ENCODE measurements at places on chromosomes 5 and 9.

DNA sequence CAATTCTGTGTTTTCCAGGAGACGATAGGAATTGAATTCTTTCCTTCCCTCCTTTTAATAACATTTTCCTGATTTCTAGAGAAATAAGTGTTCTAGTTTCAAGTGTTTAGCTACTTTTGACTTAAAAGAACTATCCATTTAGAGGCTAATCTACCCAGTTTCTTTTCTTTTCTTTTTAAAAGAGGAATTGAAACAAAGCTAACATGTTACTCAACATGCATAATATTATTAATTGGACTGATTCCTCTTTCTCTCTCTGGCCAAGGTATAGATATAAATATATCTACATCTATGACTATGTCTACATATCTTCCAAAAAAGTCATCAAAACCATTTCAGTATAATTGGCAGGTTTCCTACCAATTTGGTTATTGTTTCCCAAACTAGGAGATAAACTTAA is 309.8 kb downstream of the TRPM3 start:
- DNase-seq = no peak

- DNase-seq = no peak
Observed at GRCh38 chr9:88784960-88785359, 206.3 kb upstream of the S1PR3 start.

DNA sequence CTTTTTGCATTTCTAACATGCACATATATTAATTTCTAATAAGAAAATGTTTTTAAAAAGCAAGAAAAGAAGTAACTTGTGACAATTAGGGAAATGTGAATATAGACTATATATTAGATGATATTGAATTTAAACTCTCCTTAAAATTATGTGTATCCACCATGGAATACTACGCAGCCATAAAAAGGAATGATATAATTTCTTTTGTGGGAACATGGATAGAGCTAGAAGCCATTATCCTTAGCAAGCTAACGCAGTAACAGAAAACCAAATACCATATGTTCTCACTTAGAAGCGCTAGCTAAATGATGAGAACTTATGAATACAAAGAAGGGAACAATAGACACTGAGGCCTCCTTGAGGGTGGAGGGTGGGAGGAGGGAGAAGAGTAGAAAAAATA is 23.8 kb upstream of the AP3B1 start:
- DNase-seq = no peak

DNA sequence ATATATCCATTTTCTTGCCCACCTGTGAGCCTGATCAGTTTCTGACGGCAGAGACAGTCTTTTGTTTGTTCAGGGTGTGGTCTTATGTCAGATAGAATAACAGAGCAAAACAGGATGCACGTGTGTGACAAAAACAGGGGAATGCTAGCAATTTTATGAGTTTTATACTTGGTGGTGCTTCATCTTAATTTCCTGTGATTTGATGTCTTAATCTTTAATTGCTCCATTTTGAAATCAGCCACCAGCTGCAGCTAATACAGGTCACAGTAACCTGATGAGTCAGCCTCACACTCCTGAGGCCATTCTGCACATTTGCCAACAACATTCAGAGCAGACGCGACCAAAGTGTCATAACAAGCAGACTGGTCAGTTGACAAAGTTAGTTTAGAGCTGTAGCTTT is 42.3 kb upstream of the JMY start:
- DNase-seq = no peak

- no peak for DNase-seq
Observed at GRCh38 chr5:96903300-96903699, 27.0 kb downstream of the ERAP2 start.

GRCh38 chr9:17906841-17907778 is 328.2 kb downstream of the SH3GL2 start:
- peak; percentile 68 for DNase-seq

DNA sequence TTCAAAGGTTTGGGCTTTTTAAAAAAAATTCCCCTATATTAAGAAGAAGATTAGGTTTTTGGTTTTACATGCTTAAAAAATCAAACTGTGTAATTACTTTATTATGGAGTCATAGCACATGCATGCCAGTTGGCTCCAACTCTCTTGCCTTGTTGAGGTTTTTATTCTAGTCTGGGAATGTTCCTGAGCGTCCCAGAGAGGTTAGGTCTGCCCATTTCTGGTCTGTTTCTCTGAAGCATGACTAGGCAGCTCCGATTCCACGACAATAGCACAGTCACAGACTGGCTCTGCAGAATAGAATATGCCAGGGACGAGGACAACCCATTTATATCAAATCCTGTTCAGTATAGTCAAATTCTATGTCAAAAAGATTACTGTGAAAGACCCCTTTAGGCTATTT is 217.0 kb downstream of the PCSK5 start:
- no peak for DNase-seq

DNA sequence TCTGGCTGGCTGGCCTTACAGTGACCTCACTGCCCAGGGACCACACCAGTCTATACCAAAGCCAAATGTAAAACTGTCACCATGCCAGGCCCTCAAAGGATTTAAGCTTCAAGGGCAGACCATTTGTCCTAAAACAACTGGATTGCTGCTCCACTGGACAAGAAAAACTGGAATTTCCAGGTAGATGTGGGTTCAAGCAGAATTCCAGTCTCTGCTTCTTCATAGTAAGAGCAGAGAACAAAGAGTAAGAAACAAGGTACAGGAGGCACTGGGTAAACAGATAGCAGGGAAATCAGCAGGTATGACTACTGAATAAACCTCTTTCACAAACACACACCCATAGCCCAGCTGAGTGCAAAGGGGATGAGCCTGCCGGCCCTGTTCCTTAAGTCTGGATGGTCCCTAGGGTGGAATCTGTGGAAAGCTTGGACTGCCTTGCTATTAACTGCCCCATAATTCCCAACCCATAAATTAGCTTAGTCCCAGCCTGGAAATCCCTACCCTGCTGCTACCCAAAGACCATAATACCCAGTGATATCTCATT is 5.5 kb downstream of the B4GALT1 start:
- no peak for DNase-seq

GRCh38 chr9:136995362-136995761 is 1.0 kb downstream of the CLIC3 start:
- DNase-seq = no peak

GRCh38 chr9:76453785-76454184 is 5.2 kb upstream of the GCNT1 start:
- DNase-seq = no peak

- no peak for DNase-seq
Observed at GRCh38 chr9:109274884-109275730, 45.8 kb downstream of the EPB41L4B start.

DNA sequence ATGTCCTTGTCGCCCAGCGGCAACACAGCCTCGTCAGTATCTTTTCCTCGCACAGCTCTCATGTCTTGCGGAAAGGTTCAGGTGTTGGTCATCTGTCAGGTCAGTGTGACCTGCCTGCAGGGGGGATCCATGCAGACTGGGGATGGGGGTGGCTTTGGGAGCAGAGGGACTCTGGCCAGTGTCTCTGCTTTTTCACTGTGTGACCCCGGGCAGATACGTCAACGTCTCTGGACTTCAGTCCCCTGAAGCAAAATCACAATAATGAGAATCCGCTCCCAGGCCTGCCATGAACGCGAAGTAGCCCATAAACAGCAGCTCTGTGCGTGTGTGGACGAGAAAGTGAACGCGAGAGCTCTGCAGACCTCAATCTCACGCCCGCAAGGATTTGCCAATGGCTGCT is 75.7 kb upstream of the FCN1 start:
- DNase-seq = no peak

GRCh38 chr9:108994695-108995094 is 18.6 kb downstream of the CTNNAL1 start:
- no peak for DNase-seq

DNA sequence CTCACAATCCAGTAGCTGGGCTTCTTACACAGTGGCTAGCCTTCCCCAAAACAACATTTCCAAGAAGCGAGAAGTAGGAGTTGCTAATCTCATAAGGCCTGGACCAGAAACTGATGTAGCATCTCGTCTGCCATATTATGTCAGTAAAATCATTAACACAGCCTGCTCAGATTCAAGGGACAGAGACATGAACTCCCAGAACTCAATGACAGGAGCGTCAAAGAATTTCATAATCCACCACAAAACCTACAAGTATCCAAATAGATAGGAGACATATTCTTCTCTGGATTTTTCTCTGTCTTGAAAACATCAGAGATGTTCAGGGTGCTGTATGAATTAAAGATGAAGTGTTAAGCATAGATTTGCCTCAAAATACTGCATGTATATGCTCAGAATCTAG is 457.6 kb upstream of the ACTBL2 start:
- no peak for DNase-seq

DNA sequence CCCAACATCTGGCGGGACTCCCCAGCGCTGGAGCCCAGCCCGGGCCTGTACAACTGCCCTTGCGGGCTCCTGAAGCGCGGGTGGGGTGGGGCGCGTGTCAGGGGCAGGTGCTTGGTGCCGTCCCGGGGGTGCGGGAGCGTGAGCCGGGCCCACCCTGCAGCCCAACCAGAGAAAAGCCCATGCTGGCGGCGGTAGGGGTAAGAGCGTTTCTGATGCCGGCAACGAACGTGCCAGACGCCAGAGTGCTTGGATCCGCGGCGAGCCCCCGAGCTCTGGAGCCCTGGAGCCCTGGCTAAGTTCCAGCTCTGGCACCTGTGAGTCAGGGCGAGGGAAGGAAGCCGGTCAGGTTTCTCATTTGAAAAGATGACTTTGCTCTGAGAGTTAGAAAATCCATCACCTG is 58.0 kb downstream of the ZNF510 start:
- no peak for DNase-seq

DNA sequence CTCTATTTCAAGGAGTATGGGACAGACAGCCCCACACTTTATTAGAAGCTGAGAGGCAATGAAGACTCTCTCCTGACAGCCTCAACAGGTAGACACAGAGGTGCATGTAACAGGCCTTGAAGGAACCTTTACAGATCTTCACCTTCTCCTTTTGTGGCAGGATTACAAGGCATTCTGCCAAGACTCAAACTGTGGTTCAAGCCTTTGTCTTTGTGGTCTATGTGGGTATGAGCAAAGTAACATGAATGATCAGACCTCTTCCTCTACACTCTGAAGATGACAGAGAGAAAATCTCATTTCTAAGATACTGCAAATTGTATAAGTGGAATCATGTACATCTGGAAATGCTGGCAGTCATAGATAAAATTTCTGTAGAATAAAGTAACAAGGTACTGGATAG is 346.9 kb downstream of the CDH9 start:
- no peak for DNase-seq

DNA sequence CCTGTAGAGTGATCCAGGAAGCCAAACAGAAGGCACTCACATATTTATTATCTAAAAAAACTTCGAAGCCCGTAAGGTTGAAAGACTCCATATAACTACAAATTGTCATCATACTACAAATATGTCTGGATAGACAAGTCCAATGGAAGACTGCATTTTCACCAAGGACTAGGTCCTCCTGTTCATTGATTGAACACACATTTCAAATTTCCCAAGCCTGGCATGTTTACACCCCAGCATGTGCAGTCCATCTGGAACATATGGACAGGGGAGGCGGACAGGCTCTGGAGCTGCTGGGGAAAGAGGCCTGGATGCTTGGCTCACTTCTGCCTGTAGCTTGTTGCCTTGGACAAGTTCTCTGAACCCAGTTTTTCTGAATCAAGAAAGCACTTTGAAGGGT is 378.7 kb downstream of the ENC1 start:
- no peak for DNase-seq

- peak; percentile 66 for DNase-seq
Observed at GRCh38 chr9:78121488-78121887, 89.9 kb upstream of the GNAQ start.

GRCh38 chr5:172104021-172104420 is 84.0 kb downstream of the STK10 start:
- no peak for DNase-seq

DNA sequence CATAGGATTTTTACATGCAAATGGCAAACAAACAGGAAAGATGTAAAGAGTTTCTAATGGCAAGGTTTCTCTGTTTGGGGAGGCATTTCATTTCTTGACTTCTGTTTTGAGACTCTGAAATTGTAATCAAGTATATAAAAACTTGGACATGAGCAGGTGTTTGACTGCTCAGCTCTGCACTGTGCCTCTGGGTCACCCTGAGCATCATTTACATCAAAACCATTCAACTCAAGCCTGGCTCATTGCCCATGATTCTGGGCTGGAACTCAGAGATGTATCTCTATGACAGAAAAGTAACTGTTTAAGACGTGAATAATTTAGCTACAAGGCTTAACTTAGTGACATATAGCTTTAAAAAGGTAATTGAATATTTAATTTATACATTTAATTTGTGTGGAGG is 1402.4 kb upstream of the NUDT12 start:
- DNase-seq = no peak

GRCh38 chr5:57163553-57164006 is 10.3 kb upstream of the GPBP1 start:
- no peak for DNase-seq
